Mesothelial cell of epicardium (in vitro differentiated cells): ENCODE measurements at places on chromosomes 7 and 10. TPM values are rescaled to one million over a fixed set of nuclear protein-coding genes. Genes with fewer than 3 reads are reported as not detected.

- DNase-seq = no peak
These were observed 30.0 kb upstream of the SRGN start for GRCh38 chr10:69057951-69058297.

- no peak for DNase-seq
These were observed 5.7 kb downstream of the AQP1 start for GRCh38 chr7:30917216-30917893.

GRCh38 chr7:150405584-150406311, 26.6 kb downstream of the ZNF775 start:
- DNase-seq = no peak

GRCh38 chr7:85237721-85238120, 50.9 kb upstream of the SEMA3D start:
- DNase-seq = no peak

DNA sequence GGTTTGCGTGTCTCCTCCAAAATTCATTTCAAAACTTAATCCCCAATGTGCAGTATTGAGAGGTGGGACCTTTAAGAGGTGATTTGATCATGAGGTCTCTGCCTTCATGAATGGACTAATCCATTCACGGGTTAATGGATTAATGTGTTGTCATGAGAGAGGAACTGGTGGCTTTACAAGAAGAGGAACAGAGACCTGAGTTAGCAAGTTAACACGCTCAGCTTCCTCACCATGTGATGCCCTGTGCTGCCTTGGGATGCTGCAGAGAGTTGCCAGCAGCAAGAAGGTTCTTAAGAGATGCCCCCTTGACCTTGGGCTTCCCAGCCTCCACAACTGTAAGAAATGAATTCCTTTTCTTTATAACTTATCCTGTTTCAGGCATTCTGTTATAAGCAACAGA, 3.7 kb upstream of the TCTN3 start:
- no peak for DNase-seq

DNA sequence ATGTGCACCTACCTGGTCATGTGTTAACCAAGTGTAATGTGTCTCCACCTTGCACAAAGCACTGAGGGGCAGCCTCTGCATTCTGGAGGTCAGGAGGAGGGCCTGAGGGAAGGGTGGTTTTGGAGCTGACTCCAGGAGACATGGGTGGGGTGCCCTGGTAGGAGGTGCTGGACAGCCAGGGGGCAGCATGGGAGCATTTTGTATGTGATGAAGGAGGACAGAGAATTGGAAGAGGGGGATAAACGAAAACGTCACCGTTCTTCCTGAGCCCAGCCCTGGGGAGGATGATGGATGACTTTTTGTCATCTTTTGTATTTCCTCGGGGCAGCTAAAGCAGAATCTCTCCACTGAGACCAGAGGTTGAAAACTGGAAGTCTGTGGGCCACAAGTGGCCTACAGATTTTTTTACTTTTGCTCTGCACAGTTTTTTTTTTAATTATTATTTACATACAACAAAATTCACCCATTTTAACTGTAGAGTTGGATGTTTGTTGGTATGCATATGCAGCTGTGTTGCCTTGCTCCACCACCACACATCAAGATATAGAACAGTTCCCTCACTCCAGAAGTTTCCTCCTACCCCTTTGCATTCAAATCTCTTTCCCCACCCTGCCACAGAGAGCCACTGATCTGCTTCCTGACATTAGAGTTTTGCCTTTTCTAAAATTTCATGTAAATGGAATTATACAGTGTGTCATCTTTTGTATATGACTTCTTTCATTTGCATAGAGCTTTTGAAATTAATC, 242.5 kb downstream of the VTI1A start:
- no peak for DNase-seq

DNA sequence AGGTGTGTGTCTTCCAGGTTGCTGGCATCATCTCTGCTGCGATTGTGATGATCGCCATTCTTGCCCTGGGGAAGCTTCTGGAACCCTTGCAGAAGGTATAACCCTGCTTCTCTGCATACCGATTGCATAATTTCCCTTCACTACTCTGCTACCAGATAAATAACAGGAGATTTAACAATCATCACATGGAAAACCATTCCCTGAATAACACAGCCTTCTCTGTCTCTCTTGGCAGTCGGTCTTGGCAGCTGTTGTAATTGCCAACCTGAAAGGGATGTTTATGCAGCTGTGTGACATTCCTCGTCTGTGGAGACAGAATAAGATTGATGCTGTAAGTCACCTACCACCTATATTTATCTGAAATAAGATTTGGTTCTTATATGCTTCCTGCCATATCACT, 33.8 kb downstream of the SLC26A4 start:
- no peak for DNase-seq

GRCh38 chr10:31758495-31758894, 170.1 kb downstream of the ARHGAP12 start:
- DNase-seq = no peak

DNA sequence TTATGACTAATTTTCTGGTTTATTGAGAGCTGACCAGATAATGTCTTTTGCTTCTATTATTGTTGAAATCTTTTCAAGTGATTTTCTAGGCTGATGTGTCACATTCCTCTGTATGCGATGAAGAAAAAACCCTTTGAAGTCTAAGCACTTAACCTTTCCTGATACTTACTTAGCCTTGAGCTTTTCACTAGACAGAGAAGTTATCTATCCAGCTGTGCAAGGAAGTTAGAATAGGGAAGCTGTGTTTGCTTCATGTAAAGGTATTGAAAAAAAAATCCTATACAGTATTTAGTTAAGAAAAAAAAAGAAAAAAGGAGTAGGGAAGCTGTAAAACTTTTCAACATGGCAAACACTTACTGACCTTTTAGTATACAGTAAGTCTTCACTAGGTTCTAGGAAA, 117.6 kb upstream of the DNAJB12 start:
- DNase-seq = no peak

PROSER2 gene
- total RNA-seq = 16.9 to 17.8 TPM (median 17.6 TPM) in 3 replicates

ZP3 gene
- 0.41 to 0.89 TPM in 2 of 3 replicates, not detected in the other for total RNA-seq

UBE2H gene
- 95.9 to 104 TPM (median 99.1 TPM) in 3 replicates for total RNA-seq

TRIM73 gene
- 14.8 to 17.0 TPM (median 15.7 TPM) in 3 replicates for total RNA-seq
